Eye (tissue), 1 donor: ENCODE measurements at places on chromosomes 13 and 19.

GRCh38 chr19:55580628-55581144, at the start of gene ZNF579:
ZNF579 (minus strand) TSS chr19:55580848; CDS start chr19:55579639, 1,209 bp downstream.
- DNase-seq = peak; percentile 96

DNA sequence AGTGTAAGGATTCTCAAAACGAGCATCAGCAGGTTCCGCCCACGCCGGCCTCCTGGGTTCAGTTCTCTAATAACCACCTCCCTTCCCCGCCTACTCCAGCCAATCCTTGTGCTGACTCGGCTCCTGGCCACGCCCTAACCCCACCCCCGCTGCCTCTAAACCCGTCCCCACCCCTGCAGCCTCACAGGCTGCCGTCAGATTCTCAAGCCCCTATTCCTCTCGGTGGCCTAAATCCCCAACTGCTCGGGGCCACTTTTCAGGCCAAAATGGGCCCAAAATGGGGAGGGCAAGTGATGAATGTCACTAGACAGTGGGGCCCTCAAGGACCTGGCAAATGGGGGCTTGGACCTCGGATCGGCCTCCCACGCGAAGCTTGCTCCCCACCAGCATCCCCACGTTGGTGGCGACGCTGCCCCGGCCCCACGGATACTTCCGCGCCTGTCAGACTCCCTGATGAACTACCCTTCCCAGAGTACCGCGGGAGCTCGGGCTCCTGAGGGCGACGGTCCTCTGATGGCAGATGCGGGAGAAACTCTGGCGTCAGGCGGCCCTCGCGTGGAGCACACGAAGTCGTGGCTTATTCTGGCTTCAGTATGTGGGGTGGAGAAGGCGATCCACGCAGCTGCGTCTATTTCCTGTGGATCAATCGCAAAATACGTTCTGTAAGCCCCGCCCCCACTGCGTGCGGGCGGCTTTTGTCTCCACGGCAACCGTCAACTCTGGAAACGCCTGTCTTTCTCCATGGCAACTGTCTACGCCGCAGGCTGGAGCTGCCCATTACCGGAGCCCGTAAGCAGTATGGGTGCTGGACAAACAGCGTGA, 24.8 kb downstream of the ZNF473 start:
- DNase-seq = peak; percentile 94

DNA sequence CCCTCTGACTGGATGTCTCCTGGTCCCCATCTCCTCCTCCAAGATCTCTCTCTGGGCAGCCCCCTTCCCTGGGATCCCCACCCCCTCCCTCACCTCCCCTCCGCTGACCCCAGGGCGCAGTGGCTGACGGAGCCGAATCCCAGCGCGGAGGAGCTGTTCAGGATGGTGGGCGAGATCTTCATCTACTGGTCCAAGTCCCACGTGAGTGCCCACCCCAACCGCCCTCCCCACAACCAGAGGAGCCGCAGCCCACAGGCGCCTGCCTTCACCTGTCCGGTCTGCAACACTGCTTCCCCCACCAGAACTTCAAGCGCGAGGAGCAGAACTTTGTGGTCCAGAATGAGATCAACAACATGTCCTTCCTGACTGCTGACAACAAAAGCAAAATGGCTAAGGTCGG, 89.4 kb downstream of the RYR1 start:
- no peak for DNase-seq

DNA sequence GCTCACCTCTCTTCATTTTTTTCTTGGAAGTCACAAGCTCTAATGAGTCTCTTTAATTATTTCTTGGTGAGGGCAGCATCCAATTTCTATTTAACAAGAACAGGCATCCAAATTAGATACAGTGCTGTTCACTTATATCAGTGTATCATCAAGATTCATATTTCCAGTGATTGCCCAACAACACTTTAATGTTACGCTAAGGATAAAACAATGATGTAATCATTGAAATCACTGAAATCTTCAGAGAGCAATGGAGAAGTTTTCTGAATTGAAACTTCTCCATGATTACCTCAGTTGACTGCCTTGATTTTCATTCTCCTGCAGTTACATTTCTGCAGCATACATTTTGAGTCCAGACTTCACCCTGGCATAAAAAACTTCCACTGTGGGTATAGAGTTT, 17.1 kb upstream of the LRCH1 start:
- DNase-seq = no peak

DNA sequence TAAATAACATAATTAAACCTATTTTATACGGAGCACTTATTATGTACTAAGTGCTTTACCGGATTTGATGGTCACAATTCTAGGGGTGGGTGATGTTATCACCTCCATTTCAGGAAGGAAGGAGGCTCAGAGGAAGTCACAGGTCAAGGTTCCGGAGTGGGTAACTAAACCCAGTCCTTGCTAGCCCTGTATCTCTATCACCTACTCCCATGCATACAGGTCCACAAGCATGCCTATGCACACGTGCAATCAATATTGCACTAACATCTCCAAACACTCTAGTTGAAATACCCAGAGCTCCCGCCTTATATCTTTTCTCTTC, 17.8 kb upstream of the FOSB start:
- DNase-seq = no peak

- DNase-seq = no peak
Observed at GRCh38 chr19:19381007-19381926, 24.2 kb upstream of the GATAD2A start.

- DNase-seq = peak; percentile 41
Observed at GRCh38 chr13:39273953-39274738, 235.9 kb downstream of the NHLRC3 start.

GRCh38 chr19:21134934-21135366, 6.9 kb upstream of the ZNF431 start:
- DNase-seq = no peak

DNA sequence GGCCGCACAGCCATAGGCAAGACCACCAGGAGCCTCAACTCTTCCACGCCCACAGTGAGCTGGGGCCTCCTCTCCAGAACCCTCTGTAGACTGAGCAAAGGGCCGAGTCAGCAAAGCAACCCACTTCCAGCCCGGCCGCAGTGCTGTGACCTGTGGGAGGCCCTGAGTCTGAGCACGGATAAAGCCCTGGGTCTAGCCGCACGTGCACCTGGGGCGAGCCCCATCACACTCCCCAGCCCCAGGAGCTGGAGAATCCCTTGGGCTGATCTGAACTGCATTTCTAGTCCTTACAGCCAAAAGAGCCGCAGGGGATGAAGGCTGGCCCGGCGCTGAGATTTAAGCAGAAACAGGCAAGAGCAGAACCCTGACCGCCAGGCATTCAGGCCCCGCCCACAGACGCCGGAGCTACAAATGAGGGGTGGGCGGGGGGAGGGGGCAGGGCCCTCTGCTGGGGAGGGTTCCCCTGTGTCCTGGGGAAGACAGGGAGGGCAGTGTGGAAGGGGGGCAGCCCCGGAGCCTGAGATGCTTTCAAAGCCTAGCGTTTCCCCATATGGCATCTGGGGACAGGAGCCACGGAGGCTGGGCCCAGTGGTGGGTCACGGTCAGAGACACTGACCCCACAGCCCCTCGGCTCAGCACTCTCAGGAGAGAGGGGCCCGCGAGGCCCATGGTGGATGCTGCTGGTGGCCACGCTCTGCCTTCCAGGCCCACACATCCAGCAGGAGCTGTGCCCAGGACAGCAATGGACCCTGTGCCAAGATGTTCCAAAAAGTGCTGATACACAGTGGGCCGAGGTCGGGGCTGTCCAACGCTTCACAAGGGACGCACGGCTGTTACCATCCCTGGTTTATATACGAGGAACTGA, 4.9 kb downstream of the TMEM259 start:
- peak; percentile 67 for DNase-seq

DNA sequence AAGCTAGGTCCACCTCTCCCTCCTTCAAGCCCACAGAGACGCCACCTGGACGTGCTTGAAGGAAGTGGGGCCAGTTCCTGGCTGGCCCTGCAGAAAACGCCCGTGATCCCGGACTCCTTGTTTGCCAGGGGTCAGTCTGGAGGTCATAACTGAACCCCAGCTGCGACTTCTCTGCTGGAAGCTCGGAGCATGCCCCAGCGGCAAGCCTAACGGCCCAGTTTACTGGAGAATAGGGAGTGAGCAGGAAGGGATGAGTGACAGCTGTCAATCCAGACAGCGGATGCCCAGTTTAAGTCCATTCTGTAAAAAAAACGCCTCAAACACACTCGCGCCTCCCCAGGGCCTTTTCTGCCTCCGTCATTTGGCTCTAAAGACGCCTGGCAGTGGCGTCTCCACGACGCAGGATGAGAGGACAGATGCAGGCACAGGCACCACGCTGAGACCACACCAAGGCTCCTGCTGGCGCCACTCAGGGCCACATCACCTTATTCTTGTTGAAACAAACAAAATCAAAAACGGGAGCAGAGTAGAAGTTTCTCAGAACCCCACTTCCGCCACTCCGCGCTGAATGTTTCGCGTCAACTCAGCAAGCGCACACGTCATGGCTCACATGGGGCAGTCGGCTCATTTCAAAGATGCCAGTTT, 57.6 kb downstream of the RASA3 start:
- DNase-seq = no peak

- no peak for DNase-seq
Observed at GRCh38 chr13:112253631-112254030, 122.5 kb upstream of the SPACA7 start.

- DNase-seq = no peak
Observed at GRCh38 chr13:70080012-70080411, 27.6 kb upstream of the ATXN8OS start.

GRCh38 chr13:67136157-67136556, 94.0 kb downstream of the PCDH9 start:
- no peak for DNase-seq

- peak; percentile 14 for DNase-seq
Observed at GRCh38 chr13:20796791-20797508, 23.2 kb upstream of the EEF1AKMT1 start.

DNA sequence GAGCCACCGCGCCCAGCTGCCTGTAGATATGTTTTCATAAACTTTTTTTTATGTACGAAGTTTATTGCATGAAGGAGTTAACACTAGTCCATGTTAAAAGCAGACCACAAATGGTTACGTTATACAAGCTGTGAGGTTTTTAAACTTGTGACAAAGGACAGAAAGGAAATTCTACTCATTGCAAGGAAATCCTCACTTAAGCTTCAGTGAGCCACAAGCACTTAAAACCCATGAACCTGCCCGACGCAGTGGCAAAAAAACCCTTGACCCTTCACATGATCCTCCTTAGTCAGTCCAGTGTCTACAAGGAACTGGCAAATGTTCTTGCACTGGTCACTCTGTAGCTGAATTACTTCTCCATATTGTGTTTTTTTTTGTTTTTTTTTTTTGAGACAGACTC, 4.2 kb downstream of the MPND start:
- no peak for DNase-seq

DNA sequence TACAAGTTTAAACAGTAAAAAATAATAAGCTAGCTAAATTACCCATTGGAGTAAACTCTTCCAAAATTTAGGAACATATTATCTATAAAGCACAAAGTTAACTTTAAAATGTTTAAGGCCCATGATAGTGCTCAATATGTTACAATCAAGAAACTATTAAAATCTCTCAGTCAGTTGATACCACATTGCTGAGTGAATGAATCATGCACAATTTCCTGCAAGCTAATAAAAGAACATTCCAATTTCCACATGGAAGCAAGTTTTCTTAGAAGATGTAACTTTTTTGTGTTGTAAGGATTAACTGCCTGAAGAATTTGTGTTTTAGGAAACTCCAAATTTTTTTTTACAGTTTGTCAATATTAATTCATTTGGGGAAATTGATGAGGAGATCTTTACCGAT, 666.6 kb downstream of the SLITRK1 start:
- no peak for DNase-seq

DNA sequence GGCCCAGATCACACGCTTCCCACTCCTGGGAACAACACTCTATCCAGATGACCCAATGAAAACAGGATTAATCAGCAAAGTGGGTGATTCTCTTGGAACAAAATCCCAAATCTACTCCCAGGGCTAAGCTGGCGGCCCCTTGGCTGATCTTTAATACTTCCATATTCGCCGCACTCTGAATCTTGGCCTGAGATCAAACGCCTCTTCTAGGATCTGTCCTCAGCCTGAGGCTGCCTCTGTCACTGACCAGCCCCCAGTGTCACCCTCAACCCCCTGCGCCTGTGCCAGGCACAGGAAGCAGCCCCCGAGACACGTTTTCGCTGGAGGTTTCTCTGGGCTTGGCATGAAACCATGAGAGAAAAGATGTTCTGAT, 2.4 kb upstream of the CTXN1 start:
- no peak for DNase-seq

- DNase-seq = no peak
Observed at GRCh38 chr19:38290631-38291147, 13.4 kb upstream of the C19orf33 start.

GRCh38 chr13:27077451-27077850, 94.2 kb downstream of the USP12 start:
- DNase-seq = no peak

DNA sequence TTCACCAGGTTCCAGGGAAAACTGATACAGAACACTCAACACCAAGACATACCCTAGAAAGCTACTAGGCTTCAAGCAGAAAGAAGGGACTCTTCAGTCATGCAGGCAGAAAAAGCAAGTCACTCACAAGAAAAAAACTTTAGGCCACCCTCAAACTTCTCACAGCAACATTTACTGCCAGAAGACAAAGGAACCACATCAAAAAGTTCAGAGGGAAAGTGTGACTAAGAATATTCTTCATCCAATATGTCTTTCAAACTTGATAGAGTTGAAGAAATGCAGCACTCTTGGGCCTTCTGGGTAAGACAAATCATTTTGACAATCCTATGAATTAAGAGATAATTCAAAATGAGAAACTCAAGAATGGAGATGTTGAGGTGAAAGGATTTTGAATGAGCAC, 7.7 kb downstream of the DZIP1 start:
- DNase-seq = no peak

- no peak for DNase-seq
Observed at GRCh38 chr13:95123726-95124125, 177.5 kb downstream of the ABCC4 start.
